Stimulated activated CD4-positive, alpha-beta T cell treated with anti-CD3 and anti-CD28 coated beads, Interleukin-15, amount 100 ng/mL, for 24 hours (primary cell): ENCODE measurements at places on chromosomes 12 and 14.

GRCh38 chr12:123242116-123242904, 9.1 kb downstream of the MTRFR start:
- no peak for DNase-seq

- DNase-seq = peak; percentile 50
Observed at GRCh38 chr14:89378119-89378518, 38.9 kb downstream of the FOXN3 start.

- no peak for DNase-seq
Observed at GRCh38 chr14:54659365-54659764, 92.4 kb downstream of the SAMD4A start.

GRCh38 chr14:51666826-51667225, 15.1 kb downstream of the FRMD6 start:
- no peak for DNase-seq

DNA sequence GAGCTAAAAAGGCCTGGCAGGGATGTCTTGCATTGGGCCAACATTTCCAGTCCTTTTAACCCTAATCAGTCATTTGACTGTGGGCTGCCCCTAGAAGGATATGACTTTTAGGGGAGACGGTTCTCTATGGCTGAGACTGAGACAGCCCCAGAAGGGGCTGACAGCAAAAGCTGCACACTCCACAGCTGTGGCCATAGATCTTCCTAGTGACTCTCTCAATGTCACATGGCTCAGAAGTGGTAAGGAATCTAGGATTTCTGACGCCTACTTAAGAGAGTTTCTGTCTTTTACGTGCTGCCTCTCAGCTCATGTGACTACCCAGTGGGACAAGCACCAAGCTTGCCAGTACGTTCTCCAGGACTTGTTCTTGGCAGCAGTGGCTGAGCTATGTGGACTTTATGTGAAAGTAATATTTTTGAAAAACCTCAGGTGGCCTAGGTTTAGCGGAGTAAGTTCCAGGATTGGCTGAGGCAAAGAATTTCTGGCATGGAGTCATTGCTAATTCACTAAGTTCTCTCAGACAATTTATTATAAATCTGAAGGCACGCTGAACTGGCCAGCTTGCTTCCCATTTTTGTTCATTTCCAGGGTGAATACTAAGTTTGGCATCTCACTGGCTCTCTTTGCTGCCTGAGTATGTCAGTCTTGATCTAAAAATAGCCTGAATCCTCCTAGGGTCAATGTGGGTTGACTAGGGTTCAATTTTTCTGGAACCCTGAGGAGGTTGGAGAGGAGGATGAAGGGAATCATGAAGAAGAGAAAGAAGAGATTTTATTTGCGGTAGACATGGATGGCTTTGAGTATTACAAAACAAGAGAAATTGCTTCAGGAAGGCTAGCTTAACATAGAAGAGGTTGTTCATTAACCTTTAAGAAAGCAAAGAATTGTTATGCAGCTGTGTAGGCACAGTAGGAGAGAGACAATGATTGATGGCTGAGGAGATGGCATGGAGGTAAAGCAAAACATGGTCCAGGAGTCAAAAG, 271.8 kb downstream of the AEBP2 start:
- no peak for DNase-seq

GRCh38 chr12:34186492-34186891, 164.2 kb downstream of the ALG10 start:
- DNase-seq = no peak

GRCh38 chr12:111766608-111767361, at the start of gene ALDH2:
Gene ALDH2, plus strand, starts transcription at chr12:111766933. Its CDS starts 50 bp downstream, at chr12:111766983.
- peak; percentile 55 for DNase-seq

DNA sequence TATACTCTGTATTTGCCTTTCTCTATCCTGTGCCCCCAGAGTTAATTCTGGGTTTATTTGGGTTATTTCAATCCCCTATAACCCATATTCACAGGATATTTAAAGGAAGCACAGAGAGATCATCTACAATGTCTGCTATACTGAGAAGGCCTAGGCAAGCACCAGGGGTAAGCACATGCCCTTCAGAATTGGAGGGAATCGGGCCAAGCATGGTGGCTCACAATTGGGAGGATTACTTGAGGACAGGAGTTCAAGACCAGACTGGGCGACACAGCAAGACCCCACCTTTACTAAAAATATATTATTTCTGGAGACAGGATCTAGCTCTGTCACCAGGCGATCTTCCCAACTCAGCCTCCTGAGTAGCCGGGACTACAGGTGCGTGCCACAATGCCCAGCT, 11.3 kb downstream of the FOXN3 start:
- DNase-seq = no peak

DNA sequence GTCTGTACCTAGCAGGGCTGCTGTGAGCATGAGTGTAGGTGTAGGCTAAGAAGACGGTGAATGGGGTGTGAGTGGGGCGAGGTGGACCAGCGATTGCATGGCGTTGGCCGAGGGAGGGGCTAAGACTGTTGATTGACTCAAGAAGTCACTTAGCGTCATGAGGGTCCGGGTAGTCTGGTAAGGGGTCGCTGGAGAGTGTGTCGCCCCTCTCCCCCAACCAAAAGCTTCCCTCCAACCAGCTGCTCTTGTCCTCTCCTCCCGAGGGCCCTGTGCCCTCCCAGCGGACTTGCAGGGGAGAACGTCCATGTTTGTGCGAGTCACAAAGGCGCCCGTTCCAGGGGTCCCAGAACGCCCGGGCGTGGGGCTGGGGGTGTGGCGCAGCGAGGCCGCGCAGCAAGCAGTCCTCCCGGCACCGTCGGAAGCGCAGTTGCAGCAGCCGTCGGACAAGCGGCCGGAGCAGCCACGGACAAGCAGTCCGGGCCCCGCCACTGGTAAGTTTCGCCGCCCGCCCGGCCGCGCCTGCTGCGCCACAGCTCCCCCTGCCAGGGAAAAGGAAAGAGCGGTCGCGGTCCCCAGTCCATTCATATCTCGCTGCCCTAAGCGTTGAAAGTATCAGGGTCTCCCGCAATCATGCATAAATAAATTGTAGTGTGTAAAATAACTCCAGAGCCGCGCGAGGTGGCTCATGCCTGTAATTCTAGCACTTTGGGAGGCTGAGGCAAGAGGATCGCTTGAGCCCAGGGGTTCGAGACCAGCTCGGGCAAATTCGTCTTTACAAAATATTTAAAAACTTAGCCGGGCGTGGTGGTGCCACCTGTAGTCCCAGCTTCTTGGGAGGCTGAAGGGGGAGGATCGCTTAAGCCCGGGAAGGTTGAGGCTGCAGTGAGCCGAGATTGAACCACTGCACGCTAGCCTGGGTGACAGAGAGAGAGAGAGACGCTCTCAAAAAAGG, at the start of gene CCDC63:
TSS of gene CCDC63 (plus strand) at position 373 of the 952 bp plus-strand sequence. CDS start 5,968 bp downstream, outside the sequence.
- DNase-seq = peak; percentile 48

DNA sequence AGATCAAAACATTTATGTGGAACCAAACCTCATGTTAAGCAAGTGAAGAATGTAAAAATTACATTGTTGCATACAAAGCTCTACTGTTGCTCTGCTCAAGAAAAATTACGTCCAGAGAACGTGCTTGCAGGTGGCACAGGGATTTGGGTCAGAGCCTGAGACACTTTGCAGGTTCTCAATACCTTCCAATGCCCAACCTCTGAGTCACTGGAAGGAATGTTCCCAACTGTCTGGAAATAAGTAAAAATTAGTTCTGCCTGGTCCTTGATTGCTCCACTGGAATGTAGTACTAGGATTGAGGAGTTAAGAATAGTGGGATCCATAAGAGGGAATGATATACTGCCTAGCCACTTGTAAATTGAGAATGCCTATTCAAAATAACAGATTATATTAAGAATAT, 2.8 kb upstream of the IFNG start:
- no peak for DNase-seq

GRCh38 chr12:108425238-108425795, 86.2 kb upstream of the CMKLR1 start:
- DNase-seq = no peak
